ENCODE measurements at places on chromosomes 7 and 10.

DNA sequence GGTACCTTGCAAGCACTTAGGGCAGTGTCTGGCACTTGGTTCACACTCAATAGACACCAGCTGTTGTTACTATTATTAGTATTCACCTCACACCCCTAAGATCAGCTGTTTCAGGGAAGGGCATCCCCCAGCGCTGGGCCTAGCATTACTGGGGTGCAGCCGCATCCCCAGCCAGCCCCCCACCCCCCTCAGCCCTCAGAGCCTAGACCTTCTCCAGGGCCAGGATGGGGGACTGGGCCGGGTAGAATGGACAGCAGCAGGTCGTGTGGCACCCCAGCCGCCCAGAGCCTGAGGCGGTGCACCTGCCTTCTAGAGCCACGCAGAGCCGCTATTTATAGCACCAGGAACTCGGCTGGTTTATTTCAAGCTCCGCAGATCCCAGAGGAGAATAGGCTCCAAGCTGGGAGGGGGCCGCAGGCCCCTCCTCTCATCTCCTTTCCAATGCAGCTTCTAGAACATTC is 60.5 kb downstream of the GTF2IRD1 start:
- no peak for DNase-seq

- no peak for DNase-seq
Observed at GRCh38 chr10:182441-183201, 47.4 kb downstream of the ZMYND11 start.

DNA sequence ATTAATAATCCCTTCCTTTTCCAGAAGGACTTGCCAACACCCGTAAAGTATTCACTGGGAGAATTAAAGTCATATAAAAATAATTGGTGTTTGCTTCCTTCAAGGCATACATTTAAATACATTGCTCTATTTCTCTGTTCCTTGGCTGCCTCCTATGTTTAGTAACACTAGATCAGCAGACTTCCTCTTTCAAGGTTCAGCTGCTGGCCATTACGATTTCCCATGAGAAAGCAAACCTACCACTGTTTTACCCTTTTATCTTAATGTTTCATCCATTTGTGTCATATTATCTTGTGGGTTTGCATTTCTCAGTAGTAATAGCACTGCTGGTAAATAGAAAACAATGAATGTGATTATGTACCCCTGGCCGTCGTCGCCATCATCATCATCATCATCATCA is 313.8 kb upstream of the BMPER start:
- DNase-seq = no peak

- no peak for DNase-seq
Observed at GRCh38 chr7:136533732-136534131, 334.7 kb upstream of the CHRM2 start.

DNA sequence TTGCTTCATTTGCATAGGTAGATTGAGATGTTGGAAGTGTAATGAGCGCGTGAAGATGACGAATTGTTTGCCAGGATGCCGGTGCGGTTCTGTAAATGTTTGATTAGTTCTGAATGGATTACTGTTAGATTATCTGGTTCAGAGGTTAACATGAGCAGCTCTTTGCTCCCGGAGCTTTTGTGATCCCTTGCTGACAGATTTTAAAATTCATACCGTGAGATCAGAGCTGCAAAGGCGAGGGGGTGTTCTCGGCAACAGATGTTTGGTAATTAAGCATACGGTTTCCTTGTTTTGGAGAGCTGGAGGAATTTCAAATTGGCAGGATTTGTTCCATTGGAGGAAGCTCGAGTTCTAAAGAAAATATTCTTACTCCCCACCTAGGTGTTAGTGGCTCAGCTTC is 237.8 kb upstream of the GPR26 start:
- DNase-seq = no peak

- no peak for DNase-seq
Observed at GRCh38 chr10:91575044-91575610, 57.7 kb downstream of the PPP1R3C start.

- no peak for DNase-seq
Observed at GRCh38 chr7:42587806-42588205, 324.1 kb downstream of the C7orf25 start.

GRCh38 chr10:48879451-48879850 is 60.2 kb downstream of the LRRC18 start:
- DNase-seq = no peak

- no peak for DNase-seq
Observed at GRCh38 chr7:6446838-6447580, 745 bp downstream of the DAGLB start.

- no peak for DNase-seq
Observed at GRCh38 chr10:9635691-9636090, 1382.0 kb upstream of the CELF2 start.

- no peak for DNase-seq
Observed at GRCh38 chr10:71093531-71093930, 118.8 kb upstream of the UNC5B start.

DNA sequence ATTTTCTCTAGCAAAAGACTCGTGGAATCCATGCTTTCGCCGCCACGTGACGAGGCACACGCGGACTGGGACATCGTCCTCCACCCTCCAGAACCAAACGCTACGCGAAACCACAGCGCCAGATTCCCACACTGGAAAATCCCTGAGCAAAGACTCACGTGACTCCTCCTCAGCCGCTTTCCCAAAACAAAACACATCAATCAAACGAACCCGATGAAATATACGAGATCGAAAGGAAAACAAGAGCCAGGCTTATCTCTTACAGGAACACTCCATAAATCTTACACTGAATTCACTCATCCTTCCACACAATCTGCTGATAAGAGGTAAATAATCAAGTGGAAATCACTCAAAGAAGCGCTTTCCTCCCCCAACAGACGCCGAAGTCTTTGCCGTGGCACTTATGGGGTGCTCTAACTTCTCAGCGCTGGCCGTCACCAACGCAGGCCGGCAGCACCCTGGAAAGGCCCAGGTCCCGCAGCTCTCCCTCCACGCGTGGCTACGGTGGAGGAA is 23.8 kb downstream of the DIP2C start:
- no peak for DNase-seq

DNA sequence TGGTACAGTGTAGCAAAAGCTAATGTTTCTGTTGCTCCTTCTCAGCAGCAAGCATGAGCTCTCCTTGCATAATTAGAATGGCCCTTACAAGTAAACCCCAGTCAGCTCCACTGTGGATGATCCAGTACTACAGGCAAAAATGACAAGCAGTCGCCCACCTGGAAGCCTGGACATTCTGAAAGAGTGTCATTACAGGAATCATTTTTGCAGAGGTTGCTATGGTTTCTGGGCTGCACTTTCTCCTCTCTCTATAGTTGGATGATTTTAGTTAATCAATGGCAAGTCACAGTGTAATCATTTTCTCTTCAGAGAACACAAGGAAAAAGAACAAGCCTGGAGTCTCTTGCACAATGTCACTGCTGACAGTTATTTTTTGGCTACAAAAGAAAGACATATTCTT is 102.9 kb upstream of the MYO3A start:
- DNase-seq = no peak

GRCh38 chr10:14581553-14582321 is 193.0 kb downstream of the FAM107B start:
- no peak for DNase-seq

GRCh38 chr7:75534727-75535307 is 42.7 kb downstream of the SPDYE5 start:
- no peak for DNase-seq

DNA sequence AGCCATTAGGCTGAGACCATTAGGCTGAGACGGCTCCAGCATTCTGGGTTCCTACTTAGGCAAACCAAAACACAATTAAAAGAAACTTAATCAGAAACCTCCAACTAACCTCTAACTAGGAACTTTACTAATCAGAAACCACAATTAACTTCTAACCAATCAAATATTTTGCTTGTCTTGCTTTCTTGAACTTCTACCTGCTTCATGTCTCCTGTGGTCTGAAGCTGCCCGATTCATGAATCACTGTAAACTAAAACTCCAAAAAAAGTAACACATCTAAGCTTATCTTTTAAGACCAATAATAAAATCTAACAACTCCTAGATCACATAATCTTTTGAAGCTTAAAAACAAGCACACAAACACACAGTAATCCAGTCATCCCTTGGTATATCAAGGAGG is 76.1 kb downstream of the PDSS1 start:
- no peak for DNase-seq

- DNase-seq = no peak
Observed at GRCh38 chr7:102101926-102102325, 184.7 kb upstream of the SH2B2 start.

GRCh38 chr10:11687357-11687771 is 54.8 kb upstream of the ECHDC3 start:
- no peak for DNase-seq

GRCh38 chr7:155965010-155965409 is 152.7 kb upstream of the SHH start:
- DNase-seq = no peak

DNA sequence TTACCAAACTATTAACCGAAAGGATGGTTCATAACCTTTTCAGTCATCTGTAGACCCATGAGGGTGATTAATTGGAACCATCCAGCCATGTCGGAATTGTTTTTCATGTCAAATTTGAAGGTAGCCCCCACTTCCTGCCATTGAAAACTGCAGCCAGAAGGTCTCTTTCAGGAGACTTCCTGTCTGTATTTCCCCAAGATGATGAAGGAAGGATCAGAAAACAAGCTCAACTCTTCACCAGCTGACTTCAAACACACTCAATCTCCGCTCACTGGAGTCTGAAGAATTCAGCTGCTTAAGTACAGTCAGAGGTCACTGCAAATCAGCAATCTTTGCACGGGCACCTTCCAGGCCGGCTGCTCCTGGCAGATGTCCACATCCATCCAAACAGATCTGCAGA is 291.7 kb upstream of the NPVF start:
- no peak for DNase-seq

GRCh38 chr7:27551803-27552400 is 110.8 kb downstream of the HIBADH start:
- no peak for DNase-seq

DNA sequence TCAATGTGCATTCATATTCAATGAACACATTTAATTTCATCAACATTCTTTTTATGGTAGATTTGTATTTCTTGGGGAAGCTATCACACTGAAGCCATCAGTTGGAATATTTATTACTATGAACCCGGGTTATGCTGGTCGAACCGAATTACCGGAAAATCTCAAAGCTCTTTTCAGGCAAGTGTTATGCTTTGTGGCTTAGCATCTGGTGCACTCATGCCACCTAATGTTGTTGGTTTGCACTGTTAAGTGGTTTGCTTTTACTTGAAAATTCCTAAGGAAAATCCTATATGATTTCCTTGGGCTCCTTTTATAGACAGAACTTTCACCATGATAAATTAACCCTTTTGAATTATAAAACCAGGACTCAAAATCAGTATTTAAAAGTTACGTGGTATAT is 147.9 kb downstream of the DNAH11 start:
- no peak for DNase-seq

DNA sequence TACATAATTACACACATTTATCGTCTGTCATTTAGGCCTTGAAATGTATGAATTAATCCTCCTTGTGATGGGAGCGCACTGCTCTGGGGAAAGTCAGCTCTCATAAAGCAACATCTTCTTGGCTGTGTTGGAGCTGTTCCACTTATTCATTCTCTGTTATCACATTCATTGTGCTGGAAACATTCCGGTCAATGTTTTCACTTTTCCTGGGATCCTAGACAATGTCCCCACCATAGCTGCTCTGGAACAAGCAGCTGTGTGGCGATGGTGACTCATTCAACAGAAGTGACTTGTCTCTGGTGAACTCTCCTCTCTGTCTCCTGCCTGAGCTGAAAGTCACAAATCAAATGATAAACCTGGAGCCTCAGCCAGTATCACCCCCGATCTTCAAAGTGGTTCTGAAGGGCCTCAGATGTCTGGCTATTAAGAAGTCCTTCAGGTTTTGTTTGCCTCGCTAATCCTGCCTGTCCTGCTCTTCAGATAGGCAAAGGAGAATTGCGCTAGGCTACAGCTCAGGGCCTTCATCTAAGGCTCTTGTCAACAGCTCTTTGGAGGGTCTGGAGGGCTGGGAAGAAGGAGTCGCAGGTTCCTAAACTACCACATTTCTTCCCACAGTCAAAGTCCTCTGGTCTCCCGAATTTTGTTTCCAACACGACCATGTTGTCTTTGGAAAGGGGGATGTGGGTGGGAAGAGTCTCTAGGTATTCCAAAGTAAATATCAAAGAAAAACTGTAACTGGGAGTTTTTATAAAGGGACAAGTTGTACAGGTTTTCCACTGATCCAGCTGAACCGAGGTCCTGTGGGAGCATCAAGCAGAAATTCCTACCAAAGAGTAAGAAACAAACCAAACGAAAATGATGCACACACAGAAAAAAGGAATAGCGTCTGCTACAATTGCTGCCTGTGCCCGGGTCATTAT is 29.3 kb downstream of the KLF6 start:
- DNase-seq = no peak

DNA sequence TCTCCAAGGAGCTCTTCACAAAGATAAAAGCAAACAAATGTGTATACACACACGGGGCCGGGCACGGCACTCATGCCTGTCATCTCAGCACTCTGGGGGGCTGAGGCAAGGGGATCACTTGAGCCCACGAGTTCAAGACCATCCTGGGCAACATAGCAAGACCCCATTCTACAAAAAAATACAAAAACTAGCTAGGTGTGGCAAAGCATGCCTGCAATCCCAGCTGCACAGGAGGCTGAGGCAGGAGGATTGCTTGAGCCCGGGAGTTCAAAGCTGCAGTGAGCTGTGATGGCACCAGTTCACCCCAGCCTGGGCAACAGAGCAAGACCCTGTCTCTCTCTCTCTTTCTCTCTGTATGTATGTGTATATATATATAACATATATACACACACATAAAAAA is 22.3 kb downstream of the TTYH3 start:
- no peak for DNase-seq

GRCh38 chr10:21515361-21516241 is 9.9 kb downstream of the SKIDA1 start:
- no peak for DNase-seq

- no peak for DNase-seq
Observed at GRCh38 chr10:116126954-116127695, 145.9 kb downstream of the GFRA1 start.

- DNase-seq = no peak
Observed at GRCh38 chr7:101779267-101779666, 38.2 kb upstream of the CUX1 start.

- DNase-seq = no peak
Observed at GRCh38 chr10:44172883-44173607, 211.9 kb downstream of the CXCL12 start.

GRCh38 chr10:71606257-71607081 is 113.1 kb downstream of the C10orf105 start:
- no peak for DNase-seq

DNA sequence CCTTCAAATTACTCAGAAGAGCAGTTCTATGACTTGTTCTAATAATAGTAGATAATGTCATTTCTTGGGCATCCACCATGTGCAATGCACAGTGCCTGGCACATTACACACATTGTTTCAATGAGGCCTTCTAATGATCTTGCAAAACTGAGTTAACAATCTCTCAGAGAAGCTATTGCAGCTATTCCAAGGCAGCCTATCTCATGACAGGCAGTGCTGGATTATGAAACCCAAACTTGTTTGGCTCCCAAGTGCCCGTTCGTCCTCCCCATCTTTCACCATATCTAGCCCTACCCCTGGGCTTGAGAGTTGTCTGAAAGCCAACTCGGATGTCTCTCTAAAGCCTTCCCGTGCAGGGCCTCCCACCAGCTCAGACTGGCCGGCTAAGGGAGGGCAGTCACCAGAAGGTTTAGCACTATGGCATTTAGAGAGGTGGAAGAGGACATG is 405.1 kb downstream of the PLXNA4 start:
- no peak for DNase-seq

GRCh38 chr10:396535-397220 is 261.4 kb downstream of the ZMYND11 start:
- DNase-seq = no peak

Measured in stimulated activated CD4-positive, alpha-beta T cell treated with anti-CD3 and anti-CD28 coated beads, Interleukin-2, amount 100 ng/mL, for 4 hours (primary cell).